Panc1 (cell line): ENCODE measurements at places on chromosomes 1 and 21. TPM values are rescaled to one million over a fixed set of nuclear protein-coding genes. Genes with fewer than 3 reads are reported as not detected.
A peak's percentile ranks its signal among the peaks of the same experiment; 100 is the strongest.

DNA sequence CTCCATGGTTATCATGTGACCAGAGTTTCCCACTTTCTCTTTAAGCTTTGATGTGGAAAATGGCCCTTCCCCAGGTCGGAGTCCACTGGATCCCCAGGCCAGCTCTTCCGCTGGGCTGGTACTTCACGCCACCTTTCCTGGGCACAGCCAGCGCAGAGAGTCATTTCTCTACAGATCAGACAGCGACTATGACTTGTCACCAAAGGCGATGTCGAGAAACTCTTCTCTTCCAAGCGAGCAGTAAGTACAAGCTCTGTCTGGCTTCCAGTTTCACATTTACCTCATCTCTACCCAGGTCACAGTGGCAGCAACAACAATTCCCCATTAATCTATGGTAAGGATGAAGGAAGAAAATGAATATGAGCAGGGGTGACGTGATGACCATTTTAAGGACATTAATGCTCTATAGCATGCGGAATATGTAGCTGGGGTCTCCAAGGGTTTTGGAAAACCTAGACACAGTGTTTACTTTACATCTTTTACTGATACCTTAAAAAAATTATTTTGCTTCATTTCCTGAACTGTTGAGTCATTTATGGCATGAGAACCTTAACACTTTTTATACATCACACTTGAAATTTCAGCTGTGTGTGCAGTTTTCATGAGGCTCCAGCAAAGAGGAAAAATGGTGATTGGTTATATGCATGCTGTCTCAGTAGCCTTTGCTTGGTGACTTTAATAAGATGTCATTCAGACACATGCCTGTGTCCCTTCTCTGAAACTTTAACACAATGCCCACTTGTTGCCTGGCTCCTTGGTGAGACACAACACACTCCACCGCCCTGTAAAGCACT lies 286.3 kb upstream of the SGIP1 start:
- no peaks in the 10 kb centered on the region for H3K4me1 ChIP-seq
- DNase-seq: no peak
- peaks cover 2% of the 10 kb centered on the region for H3K27me3 ChIP-seq
- H3K4me3 ChIP-seq: no peak overlapping the region

DNA sequence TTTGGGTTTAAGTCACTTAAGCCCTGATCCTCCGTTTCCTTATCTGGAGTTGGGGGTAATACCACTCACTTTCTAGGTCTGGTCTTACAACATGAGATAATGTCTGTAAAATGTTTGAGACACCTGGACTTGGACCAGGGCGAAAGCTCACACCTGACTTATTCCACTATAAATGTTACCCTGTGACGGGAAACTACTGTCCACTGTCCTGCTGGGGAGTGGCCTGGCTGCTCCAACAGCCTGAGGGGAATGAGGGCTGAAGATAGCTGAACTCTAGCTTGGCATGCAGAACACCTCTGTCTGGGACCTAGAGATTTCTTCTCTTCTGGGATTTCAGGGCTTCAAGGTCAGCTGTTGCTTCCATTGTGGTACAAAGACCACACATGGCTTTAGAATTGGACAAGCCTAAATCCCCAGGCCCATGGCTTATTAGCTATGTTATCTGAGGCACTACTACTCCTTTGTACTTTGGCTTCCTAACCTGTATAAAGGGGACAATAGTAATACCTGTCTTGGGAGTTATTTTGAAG lies 9.5 kb upstream of the A3GALT2 start:
- H3K27me3 ChIP-seq: no peaks in the 10 kb centered on the region
- DNase-seq: no peak
- peaks cover 61% of the 10 kb centered on the region for H3K36me3 ChIP-seq
- H3K27ac ChIP-seq: peak overlapping the region; percentile 37
- no peak overlapping the region for H3K4me3 ChIP-seq
- H3K4me1 ChIP-seq: peaks cover 41% of the 10 kb centered on the region

The S100A3 gene
- 12.0 TPM for total RNA-seq

- H3K27ac ChIP-seq: no peak overlapping the region
- H3K36me3 ChIP-seq: no peaks in the 10 kb centered on the region; the same call in 1 of the 2 replicates
- no peaks in the 10 kb centered on the region for H3K27me3 ChIP-seq
These were observed 25.5 kb downstream of the ROR1 start for GRCh38 chr1:63799307-63799706.

DNA sequence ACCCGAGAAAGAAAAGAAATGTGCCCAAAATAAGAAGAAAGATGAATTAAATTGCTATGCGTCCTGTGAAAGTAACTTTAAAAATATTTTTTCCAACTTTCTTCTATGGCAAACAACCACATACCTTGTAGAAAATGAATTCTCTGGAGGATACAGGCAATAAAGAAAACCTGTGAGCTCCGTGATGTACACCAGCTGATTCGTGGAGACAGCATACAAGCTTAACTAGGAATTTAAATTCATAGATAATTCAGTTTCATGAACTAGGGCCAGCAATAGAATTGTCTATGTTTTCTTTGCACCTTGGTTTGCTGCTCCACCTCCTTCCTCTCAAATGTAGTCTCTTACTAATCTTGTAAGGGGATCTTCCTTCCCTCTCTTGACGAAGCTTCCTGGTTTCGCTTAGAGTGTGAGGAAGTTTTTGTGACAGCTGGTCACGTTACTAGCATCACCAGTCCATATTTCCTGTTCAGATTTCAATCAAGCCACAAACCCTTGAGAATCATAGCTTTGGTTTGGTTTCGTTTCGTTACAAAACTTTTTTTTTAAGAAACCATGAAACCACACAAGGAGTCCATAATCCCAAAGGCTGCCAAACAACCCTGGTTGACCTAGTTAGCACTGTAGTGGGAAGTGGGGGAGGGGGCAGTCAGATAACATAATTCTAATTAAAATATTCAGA lies 35.8 kb downstream of the GREM2 start:
- H3K27ac ChIP-seq: no peak overlapping the region
- H3K27me3 ChIP-seq: no peaks in the 10 kb centered on the region
- H3K36me3 ChIP-seq: no peaks in the 10 kb centered on the region
- no peaks in the 10 kb centered on the region for H3K4me1 ChIP-seq

- no peak overlapping the region for H3K27ac ChIP-seq
- H3K4me1 ChIP-seq: no peaks in the 10 kb centered on the region
- no peak for DNase-seq
- H3K27me3 ChIP-seq: no peaks in the 10 kb centered on the region
These were observed 17.8 kb upstream of the MAST2 start for GRCh38 chr1:45785583-45785982.

DNA sequence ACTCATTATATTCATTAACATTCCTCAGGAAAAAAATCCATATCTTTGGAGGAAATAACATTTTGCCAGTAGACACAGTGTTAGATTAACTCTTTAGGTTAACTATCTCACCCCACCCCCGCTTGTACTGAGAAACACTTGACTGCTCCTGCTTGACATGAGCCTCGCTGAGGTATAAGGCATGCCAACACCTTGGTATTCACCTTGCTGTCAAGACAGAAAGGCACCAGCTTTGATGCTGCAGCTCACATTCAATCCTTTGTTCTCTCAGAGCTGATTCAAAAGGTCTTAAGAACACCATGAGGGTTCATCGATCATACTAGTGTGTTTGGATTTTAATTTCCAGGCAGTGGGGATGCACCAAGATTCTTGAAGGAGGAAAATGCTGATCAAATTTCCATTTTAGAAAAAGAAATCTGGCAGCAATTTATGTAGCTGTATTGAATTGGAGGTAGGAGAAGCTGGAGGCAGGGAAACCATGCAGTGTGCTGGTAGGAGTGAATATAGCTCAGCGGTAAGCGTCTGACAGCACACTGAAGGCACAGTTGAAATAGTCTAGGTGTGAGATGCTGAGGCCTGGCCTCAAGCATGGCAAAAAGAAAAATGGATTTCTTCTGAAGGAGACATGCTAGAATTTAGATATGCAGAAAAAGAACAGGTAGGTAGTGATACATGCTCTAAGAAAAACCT lies 108.0 kb upstream of the ST6GALNAC5 start:
- no peak overlapping the region for H3K27ac ChIP-seq
- no peaks in the 10 kb centered on the region for H3K36me3 ChIP-seq
- no peaks in the 10 kb centered on the region for H3K4me1 ChIP-seq
- H3K27me3 ChIP-seq: no peaks in the 10 kb centered on the region
- H3K4me3 ChIP-seq: no peak overlapping the region
- DNase-seq: no peak

GRCh38 chr21:43975469-43976098 lies 36.5 kb upstream of the TRAPPC10 start:
- no peak overlapping the region for H3K27ac ChIP-seq
- H3K4me3 ChIP-seq: no peak overlapping the region
- DNase-seq: peak; percentile 39
- H3K27me3 ChIP-seq: no peaks in the 10 kb centered on the region
- H3K36me3 ChIP-seq: no peaks in the 10 kb centered on the region

DNA sequence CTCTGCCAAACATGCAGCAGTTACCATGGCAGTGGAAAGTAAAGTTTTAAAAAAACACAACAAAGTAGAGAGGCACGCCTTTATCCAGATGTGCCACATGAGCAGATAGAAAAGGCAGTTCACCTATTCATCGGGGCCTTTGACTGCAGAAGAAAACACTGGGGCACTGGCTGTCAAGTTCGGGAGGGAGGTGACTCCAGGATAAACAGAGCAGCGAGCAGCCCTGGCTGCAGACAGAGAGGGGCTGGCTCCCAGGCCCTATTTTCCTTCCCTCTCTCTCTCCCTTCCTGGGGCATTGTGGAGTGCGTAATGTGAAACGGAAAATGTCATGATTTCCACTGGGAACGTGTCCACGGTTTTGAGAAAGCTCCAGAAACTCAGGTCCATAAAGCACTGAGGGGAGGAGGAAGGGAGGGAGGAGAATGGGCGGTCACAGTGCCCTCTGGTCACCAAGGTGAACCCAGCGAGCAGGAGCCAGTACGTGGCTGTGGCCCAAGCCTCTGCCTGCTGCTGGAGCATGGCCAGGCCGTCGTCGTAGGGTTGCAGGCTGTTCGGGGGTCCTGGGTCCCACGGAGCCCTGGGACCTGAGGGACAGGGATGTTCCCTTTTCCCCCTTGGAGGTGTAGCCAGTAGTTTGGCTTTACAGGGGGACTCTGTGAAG lies 114.7 kb upstream of the IRF2BP2 start:
- H3K36me3 ChIP-seq: no peaks in the 10 kb centered on the region
- DNase-seq: no peak
- no peaks in the 10 kb centered on the region for H3K27me3 ChIP-seq
- H3K4me3 ChIP-seq: peak overlapping the region; percentile 17
- peaks cover 72% of the 10 kb centered on the region for H3K4me1 ChIP-seq
